Stimulated activated CD4-positive, alpha-beta T cell treated with anti-CD3 and anti-CD28 coated beads, Interleukin-2, amount 100 ng/mL, for 48 hours (primary cell): ENCODE measurements at places on chromosomes 6 and 20.

DNA sequence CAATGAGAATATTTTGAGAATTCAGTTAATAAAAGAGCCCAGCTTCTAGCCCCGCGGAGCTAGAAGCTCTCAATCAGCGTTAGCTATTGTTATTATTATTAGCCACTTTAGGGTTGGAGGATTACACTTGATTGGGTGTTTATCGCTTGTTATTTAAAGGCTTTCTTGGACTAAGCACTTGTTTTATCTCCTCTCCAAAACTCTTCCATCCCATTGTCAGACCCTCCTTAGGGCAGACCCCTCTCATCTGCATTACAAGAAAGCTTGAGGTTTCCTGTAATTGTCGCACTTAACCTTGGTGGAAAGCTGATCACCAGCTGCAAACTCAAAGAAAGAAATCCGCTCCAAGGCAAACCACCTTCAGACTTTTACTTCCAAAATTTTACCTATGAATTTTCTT is 4.8 kb downstream of the DPPA5 start:
- DNase-seq, result no peak

DNA sequence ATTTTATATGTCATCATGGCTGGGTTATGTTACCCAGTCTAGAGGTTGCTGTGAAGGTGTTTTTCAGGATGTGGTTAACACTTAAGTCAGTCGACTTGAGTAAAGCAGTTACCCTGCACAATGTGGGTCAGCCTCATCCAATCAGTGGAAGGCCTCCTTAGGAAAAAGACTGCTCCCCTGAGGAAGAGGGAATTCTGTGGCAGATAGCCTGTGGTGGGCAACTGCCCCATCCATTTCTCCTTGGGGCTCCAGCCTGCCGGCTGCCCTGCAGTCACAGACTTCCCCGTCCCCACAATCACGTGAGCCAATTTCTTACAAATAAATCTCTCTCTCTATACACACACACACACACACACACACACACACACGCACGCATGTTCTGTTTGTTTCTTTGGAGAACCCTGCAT is 34.5 kb upstream of the MPC1 start:
- no peak for DNase-seq

- DNase-seq, result peak; percentile 24
These were observed at the start of gene DSP for GRCh38 chr6:7541175-7542064. TSS of gene DSP (plus strand) at chr6:7541671. CDS start at chr6:7541916, 245 bp downstream.

DNA sequence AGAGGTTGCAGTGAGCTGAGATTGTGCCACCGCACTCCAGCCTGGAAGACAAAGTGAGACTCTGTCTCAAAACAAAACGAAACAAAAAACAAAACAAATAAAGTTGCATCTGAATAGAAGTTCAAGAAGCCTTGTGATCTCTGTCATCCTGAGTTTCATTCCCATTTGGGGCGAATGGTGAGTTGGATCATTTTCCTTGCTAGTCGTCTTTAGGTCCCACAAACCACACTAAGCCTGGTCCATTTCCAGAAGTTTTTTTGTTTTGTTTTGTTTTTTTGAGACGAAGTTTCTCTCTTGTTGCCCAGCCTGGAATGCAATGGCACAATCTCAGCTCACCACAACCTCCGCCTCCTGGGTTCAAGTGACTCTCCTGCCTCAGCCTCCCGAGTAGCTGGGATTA is 33.8 kb downstream of the ZNF217 start:
- DNase-seq, result no peak

- DNase-seq, result no peak
These were observed 77.2 kb upstream of the ECI2 start for GRCh38 chr6:4212588-4212987.

- no peak for DNase-seq
These were observed 30.5 kb upstream of the RIPK1 start for GRCh38 chr6:3037638-3038365.

DNA sequence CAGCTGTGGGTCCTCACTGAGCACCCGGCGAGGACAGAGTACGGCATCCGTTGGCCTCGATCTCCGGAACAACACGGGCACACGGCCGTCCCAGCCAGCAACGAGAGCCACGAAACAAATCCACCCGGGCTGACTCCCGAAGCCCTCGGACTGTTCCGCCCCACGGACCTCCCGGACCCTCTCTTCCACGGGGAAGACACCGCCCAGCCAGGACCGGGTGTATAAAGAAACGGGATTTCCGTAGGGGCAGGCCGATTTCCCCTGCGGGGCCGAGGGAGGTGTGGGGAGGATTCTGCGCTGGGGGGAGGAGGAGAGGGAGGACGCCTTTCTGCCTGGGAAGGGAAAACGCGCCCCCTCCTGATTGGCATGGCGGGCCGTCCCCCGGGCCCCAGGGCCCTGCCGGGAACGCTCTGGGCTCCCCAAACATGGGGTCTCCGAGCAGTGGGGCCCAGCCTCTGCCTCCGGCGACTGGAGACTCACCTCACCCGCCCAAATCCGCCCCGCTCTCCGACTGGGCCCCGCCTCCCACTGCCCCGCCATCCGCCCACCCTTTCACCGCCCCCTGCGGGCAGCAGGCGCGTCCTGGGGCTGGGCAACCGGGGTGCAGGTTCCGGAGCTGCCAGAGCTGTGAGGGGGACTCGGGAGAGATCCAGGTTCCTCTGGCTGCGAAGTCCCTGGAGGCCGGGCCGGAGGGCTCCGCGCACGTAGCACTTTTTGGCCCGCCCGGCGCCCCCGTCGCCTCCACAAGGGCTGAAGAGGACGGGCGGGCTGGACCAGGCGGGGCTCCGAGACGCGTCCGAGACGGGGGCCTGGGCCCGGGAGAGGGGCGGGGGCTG is 679 bp upstream of the PPDPF start:
- peak; percentile 47 for DNase-seq

DNA sequence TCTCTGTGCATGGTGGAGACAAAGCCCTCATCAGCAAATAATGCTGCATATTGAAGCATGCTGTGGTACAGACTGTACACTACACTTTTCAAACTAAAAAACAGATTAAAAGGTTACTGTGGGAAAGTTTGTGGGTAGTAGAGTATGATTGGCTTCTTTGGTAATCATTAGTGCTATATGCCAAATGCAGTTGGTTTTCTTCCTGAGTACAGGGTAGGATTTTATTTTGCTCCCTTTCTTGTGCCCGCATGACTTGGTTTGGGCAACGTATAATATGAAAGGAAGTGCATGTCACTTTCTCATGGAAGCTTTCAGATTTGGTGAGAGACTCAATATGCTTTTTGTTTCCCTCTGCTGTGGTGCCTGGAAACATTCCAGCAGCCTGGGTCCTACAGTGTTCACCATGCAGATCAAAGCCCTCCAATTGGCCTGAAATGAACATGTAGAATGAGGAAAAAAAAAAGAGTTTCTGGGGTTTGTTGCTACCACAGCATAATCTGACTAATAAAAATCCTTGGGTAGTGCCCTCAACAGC is 270.7 kb upstream of the ADGRB3 start:
- DNase-seq, result no peak

- DNase-seq, result no peak
These were observed 204.4 kb downstream of the SYNE1 start for GRCh38 chr6:152432758-152433157.

GRCh38 chr6:120304223-120304622 is 954.7 kb upstream of the MAN1A1 start:
- no peak for DNase-seq

GRCh38 chr6:146981981-146982380 is 222.2 kb upstream of the STXBP5 start:
- DNase-seq, result no peak

GRCh38 chr6:33312361-33313104 is 1.3 kb downstream of the TAPBP start:
- DNase-seq, result peak; percentile 64

- no peak for DNase-seq
These were observed 203.2 kb downstream of the RPS12 start for GRCh38 chr6:133017581-133017980.

GRCh38 chr20:61645732-61646131 is 393.7 kb downstream of the CDH4 start:
- no peak for DNase-seq

- DNase-seq, result no peak
These were observed 18.3 kb downstream of the SIM1 start for GRCh38 chr6:100446115-100447080.

DNA sequence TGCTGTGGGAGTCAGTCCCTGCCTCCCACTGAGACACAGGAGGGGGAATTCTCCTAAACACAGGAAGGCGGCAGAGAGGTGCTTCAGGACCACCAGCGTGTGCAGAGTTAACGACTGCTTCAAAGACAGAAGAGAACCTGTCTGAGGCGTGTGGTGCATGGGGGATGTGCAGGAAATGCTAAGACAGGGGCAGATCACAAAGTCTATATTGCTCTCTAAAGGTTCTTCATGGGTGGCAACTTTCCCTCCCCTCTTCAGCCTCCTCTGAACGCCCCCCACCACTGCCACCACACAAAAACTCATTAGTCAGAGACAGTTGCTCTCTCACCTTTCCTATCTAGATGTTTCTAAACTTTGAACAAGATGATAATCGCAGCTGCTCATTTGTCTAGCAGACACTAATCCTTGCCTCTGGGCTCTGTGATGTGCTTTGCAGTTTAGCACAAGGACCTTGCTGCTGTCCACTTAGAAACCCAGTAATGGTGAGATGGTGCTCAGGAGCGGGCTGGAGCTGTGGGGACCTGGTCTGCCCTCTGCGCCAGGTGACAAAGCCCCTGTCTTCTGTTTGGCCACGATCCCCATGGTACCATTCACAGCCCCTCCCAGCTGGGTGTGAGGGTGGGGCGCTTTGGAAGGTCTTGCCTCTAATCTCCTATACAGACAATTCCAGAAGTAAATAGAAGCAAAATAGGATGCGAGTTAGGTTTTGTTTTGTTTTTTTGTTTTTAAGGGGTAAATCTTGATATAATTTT is 219.6 kb downstream of the NRN1 start:
- no peak for DNase-seq

DNA sequence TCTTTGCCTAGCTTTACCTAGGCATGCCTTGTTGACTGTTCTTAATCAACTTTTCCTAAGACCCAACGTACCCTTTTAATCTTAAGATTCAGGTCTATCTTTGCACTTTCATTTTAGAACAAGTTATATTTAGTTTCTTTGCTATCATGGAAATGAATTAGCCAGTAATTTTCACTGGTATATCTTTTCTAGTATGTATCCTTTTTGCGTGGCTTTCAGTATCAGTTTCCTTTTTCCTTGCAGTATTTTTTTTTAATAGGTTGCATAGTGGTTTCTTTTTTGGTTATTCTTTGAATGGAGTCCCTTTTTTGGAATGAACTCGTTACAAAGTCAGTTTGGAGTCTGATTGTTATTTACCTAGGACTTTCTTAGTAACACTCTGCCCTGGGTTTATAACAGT is 7.3 kb downstream of the ANKEF1 start:
- no peak for DNase-seq

- no peak for DNase-seq
These were observed 6.6 kb downstream of the TRAM2 start for GRCh38 chr6:52570291-52570700.

DNA sequence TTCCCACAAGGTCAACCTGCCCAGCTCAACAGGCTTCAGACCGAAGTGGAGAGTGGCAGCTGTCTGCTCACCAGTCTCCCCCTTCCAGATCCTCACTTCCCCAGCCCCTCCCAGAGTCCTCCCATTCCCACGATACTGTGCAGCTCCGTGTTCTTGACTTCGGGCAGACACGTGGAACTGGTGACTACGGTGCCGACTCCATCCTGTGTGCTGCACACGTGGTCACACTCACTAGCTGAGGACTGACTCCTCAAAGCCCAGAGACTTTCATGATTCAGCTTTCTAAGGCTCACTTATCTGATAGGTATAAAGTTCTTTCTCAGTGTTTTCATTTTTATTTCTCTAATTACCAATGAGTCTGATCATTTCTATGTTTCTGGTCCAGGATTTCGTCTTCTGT is 32.4 kb downstream of the GABRR2 start:
- no peak for DNase-seq

GRCh38 chr20:62129731-62130531 is 7.7 kb downstream of the LSM14B start:
- no peak for DNase-seq

DNA sequence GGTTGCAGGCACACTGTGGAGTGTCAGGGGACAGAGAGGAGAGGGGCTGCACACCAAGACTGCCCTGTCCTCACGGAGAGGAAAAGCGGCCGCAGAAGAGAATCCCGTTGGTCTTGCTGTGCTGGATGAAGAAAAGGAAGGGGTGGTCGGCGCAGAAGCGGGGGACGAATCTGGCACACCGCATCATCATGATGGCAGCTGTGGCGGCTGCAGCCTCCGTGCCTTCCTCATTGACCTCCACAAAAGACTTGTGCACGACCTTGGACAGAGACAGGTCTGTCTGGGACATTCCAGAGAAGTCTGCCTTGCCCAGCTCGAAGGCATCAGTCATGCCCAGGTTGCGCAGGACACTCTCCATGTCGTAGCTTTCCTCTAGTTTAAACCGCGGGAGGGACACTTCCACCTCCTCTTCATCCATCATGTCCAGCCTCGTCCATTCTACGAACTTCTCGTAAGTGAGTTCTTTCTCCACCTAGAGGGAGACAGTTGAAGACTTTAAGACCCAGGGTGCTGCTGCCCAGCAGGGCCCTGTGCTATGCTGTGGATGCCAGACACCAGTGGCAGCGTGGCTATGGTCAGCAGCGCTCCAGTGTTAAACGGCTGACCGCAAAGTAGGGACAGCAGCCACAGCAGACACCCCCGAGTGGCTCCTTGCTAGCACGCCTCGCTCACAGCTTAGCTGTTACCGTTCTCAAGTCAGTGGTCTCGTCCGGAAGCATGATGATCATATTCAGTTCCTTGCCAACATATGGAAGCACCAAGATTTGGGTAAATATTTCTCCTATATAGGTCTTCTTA is 22.9 kb downstream of the SERPINB6 start:
- DNase-seq, result no peak

DNA sequence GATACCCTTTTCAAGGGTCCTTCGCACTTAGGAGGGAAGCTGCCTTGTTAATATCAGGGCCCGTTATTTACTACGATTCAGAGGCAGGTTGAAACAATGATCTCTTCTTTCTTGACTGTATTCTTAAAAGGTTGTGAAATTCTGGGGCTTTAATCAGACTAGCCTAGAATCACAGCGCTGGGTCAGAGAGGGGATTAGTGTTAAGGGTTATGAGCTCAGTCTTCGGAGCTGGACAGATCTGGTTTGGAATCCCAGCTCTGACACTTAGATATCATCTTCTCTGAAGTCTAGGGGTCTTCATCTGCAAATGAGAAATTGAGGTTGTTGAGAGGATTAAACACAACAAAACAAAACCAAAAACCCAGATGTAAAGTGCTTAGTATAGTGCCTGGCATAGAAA is 77.4 kb downstream of the CD83 start:
- no peak for DNase-seq

DNA sequence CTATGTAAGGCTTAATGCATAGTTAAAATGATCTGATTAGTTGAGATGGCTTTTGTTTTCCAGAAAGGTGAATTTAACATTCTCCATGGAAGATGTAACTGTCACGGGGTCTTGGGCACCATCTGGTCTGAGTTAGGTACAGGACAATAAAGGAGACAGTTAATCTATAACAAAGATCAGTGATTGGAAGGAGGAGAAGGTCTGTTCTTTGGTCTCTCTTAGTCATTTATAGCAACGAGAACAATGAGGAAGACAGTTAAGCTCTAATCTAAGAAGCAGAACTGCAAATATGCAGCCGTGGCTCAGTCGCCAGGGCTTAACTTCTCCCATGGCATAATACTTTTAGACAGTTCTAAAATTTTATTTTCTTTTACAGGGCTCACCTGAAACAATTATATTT is 405.5 kb upstream of the SULF2 start:
- no peak for DNase-seq
